Stimulated activated CD8-positive, alpha-beta memory T cell treated with anti-CD3 and anti-CD28 coated beads, Interleukin-4, amount 100 ng/mL, for 4 hours (primary cell): ENCODE measurements at places on chromosomes 4 and X.

DNA sequence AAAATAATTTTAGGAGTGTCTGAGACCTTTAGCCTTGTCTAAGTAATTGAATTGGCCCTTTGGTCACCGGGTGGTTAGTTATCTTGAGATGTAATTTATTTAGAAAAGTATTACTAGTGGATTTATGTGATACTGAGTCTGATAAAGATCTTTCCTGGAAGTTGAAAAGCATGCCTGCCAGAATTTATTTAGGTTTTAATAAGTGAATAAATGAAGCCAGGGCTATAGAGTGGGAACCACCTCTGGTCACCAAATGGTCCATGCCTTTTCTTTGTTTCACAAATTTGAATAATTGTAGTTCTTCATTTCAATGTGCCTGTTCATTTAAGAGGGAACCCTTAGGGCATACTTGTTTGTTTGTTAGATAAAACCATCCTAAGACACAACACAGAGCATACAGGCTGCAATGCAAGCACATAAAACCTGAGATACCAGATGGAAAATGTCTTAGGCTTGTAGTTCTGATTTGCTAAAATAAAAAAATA, 627.8 kb downstream of the ADGRL3 start:
- DNase-seq, result no peak

GRCh38 chrX:74924449-74925224, 615 bp downstream of the NEXMIF start:
- no peak for DNase-seq

DNA sequence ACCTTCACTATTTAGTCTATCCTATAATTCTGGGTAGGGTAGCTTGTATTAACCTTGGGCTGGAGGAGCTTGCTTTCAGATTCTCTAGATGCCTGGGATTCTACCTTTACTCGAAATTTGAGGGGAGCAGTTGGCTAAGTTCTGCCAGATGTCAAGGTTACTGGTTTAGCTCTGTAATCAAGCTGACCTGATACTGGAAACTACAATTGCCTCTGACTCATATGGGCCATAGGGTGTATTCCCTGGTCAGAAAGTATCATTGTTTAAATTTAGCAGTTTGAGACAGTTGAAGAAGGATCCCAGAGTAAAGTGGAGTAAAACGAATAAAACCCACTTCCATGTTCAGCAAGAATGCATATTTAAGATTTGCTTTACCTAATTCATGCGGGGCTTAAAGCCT, 337.6 kb downstream of the SPIN4 start:
- no peak for DNase-seq

GRCh38 chr4:80732010-80732409, 298.5 kb upstream of the BMP3 start:
- no peak for DNase-seq

GRCh38 chr4:3329887-3330286, 37.1 kb downstream of the RGS12 start:
- no peak for DNase-seq

- DNase-seq, result no peak
Observed at GRCh38 chr4:25687773-25688172, 32.1 kb downstream of the SLC34A2 start.

GRCh38 chrX:112935029-112935428, 94.4 kb upstream of the AMOT start:
- no peak for DNase-seq

DNA sequence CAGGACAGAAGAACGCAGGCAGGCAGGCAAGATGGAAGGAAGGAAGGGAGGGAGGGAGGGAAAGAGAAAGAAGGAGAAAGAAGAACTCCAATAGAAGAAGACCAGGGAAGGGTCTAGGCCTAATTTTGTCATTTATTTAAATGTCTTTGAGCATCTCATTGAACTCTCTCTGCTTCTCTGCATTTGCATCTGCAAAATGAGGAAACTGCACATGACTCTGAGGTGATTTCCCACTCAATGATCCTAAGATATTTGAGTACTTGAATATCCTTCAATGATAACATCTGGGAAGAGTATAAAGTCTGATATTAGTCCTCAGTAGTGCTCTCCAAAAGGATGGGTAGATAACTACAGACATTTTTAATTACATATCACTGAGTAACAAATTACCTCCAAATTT, 33.1 kb upstream of the RBPJ start:
- no peak for DNase-seq
